ENCODE measurements at places on chromosomes 5 and 9. TPM values are rescaled to one million over a fixed set of nuclear protein-coding genes. Genes with fewer than 3 reads are reported as not detected.

DNA sequence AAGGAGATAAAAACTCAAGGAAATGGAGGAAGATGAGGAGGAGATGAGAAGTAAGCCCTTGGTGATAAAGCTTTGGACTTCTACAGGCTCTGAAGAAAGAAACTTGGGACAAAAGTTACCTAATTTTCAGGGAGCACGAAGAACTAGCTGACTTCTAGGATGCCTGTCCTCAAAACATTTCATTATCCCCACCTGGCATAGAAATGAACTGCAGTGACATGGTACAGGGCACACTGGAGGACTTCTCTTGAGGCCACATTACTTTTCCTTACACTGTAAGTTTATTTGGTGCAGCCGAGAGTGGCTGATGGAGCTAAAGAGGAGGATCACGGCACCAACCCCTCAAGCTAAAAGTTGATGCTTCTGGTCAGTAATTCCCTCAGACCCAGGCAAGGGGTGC is 269.5 kb upstream of the MSX2 start:
- no peak for DNase-seq
- H3K4me1 ChIP-seq = no peaks in the 10 kb centered on the region
- no peaks in the 10 kb centered on the region for H3K27me3 ChIP-seq
- no peak overlapping the region for H3K4me3 ChIP-seq
- H3K36me3 ChIP-seq = no peaks in the 10 kb centered on the region

GRCh38 chr5:14011089-14012020 is 66.9 kb upstream of the DNAH5 start:
- H3K36me3 ChIP-seq = no peaks in the 10 kb centered on the region
- peak overlapping the region; percentile 64 for H3K4me3 ChIP-seq
- peak overlapping the region; percentile 79 for H3K27ac ChIP-seq
- peaks cover 6% of the 10 kb centered on the region for H3K4me1 ChIP-seq

GRCh38 chr5:75202935-75203334 is 33.7 kb downstream of the ANKRD31 start:
- no peak overlapping the region for H3K27ac ChIP-seq
- no peak for DNase-seq
- H3K36me3 ChIP-seq = no peaks in the 10 kb centered on the region
- H3K27me3 ChIP-seq = no peaks in the 10 kb centered on the region
- no peak overlapping the region for H3K4me3 ChIP-seq
- H3K4me1 ChIP-seq = no peaks in the 10 kb centered on the region

DNA sequence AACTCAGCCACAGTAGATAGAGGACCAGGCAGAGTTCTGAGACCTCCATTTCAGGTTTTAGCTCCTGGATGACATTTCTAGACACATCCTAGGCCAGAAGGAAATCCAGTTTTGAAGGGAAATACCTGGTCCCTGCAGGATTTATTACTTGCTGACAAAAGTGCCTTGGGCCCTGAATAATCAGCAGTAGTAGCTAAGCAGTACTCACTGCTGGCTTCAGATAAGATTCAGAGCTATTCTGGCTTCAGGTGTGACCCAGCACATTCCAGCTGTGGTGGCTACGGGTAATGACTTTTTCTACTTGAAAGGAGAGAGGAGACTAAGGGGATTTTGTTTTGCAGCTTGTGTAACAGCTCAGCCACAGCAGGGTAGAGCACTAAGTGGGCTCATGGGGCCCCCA is 34.0 kb downstream of the NDUFAF2 start:
- H3K36me3 ChIP-seq = no peaks in the 10 kb centered on the region
- no peak overlapping the region for H3K4me3 ChIP-seq
- no peak for DNase-seq
- no peak overlapping the region for H3K27ac ChIP-seq

- no peak overlapping the region for H3K27ac ChIP-seq
- H3K36me3 ChIP-seq = no peaks in the 10 kb centered on the region
- H3K27me3 ChIP-seq = no peaks in the 10 kb centered on the region
Measured at GRCh38 chr5:112640546-112640945, 97.1 kb upstream of the APC start.

DNA sequence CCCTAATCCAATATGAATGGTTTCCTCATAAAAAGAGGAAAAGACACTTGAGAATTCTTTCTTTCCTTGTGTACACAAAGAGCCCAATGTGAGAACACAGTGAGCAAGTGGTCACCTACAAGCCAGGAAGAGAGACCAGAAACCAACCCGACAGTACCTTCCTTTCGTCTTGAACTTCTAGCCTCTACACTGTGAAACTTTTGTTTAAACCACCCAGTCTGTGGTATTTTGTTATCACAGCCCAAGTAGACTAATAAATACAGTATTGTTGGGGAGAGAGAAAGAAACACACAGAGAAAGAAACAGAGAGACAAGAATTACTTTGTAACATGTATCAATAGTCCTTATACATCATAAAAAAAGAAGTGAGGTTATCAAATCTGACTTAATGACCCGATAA is 37.2 kb downstream of the CENPK start:
- no peaks in the 10 kb centered on the region for H3K27me3 ChIP-seq
- no peak overlapping the region for H3K27ac ChIP-seq
- H3K36me3 ChIP-seq = no peaks in the 10 kb centered on the region

DNA sequence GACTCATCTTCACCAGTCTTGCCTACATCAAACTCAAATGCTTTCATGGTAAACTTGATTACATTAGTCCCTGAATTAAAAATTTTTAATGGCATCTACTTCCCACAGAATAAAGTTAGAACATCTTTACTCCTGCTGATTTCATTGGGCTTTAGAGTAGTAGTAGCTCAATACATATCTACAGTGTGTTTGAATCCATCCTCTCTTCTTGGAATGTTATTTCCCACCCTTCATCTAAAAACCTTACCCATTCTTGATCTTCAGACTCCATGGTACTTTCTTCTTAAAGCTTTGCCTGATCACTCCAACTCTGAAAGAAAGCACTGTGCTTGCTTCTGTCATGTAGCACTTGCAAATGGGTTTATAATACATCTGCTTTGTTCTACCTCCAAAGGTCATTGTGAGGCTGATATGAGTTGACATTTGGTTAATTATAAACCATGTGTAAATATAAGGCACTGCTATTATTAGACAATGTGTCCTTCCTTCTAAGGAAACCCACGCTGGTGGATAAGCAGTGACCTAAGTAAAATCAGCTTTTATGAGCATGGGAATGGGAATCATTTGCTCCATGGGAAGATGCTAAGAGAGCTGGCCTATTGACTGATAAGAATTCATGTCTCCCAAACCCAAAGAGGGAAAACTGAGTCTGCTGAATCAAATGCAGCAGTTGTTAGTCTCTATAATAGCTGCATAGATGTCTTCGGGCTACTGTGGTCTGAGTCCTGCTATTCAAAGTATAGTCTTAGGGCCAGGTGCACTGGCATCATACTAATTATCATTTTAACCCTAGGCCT is 7.5 kb upstream of the PRLR start:
- no peaks in the 10 kb centered on the region for H3K4me1 ChIP-seq
- no peak for DNase-seq
- H3K36me3 ChIP-seq = no peaks in the 10 kb centered on the region
- H3K27me3 ChIP-seq = no peaks in the 10 kb centered on the region

DNA sequence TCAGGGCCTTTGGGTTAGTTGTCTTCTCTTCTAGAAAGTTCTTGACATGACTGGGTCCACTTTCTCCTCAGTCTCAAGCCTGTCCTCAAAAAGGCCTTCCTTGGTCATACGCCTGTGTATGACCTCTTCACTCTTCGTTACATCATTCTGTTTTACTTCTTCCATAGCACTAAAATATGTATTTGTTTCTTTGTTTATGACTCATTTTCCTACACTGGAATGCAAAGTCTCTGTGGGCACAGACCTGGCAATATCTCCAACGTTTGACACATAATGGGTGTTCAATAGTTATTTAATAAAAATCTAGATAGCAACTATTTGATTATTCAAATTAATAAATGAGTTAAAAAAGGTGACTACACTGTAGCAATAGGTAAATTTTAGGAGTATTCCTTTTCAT is 85.1 kb downstream of the YIPF5 start:
- H3K27ac ChIP-seq = no peak overlapping the region
- no peak for DNase-seq
- no peaks in the 10 kb centered on the region for H3K36me3 ChIP-seq
- no peak overlapping the region for H3K4me3 ChIP-seq

DNA sequence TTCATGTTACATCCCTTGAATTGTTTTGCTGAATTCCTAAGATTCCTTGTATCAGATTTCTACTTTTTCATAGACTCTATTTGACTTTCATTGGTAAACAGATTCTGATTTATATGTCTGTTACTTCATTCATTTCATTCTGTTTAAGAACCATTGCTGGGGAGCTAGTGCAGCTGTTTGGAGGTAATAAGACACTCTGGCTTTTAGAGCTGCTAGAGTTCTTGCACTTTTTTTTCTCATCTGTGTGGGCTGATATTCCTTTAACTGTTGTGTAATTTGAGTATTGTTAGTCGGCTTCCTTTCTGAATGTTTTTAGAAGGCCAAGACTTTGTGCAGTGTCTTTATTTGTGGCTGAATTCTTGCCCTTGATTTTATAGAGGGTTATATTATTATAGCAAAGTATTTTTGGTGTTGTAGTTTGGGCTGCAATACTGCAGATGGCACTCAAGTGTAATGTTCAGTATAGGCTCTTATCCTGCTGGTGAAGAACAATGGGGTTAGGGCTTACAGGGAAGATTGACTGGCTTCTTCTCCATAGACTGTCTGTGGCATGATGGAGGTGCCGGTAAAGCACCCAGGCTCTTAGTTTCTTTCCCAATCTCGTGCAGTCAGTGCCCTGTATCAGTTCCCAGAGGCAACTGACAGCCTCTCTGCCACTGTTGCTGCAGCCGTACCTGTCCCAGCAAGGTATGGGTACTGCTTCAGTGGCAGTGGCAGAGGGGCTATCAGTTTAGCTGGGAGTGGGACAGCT is 162.2 kb downstream of the OXCT1 start:
- no peaks in the 10 kb centered on the region for H3K4me1 ChIP-seq
- no peaks in the 10 kb centered on the region for H3K27me3 ChIP-seq
- no peak for DNase-seq
- no peak overlapping the region for H3K27ac ChIP-seq

GRCh38 chr5:40648150-40648549 is 31.6 kb upstream of the PTGER4 start:
- H3K4me3 ChIP-seq = no peak overlapping the region
- H3K27ac ChIP-seq = no peak overlapping the region
- no peaks in the 10 kb centered on the region for H3K4me1 ChIP-seq
- no peaks in the 10 kb centered on the region for H3K27me3 ChIP-seq
- no peaks in the 10 kb centered on the region for H3K36me3 ChIP-seq

DNA sequence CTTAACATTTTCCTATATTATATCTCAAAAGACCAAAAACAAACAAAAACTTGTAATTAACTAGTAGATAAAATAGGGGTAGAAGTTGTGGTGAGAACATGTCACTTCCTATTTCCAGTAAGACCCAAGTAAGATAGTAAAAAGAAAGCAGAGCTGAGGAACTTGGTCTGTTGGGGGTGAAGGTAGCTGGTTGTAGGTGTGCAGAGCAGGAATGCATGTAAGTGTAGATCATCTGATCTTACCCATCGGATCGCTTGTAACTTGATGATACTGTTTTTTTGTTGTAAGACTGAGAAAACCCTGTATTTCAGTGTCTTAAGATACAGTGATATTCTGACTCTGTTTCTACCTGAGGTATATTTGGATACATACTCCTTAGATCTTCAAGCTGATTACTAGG is 5.7 kb downstream of the SRP19 start:
- H3K4me3 ChIP-seq = no peak overlapping the region
- no peak for DNase-seq
- H3K27ac ChIP-seq = no peak overlapping the region
- H3K4me1 ChIP-seq = peaks cover 21% of the 10 kb centered on the region

- H3K4me1 ChIP-seq = no peaks in the 10 kb centered on the region
- no peak overlapping the region for H3K27ac ChIP-seq
- H3K36me3 ChIP-seq = no peaks in the 10 kb centered on the region
- H3K4me3 ChIP-seq = no peak overlapping the region
- no peaks in the 10 kb centered on the region for H3K27me3 ChIP-seq
Measured at GRCh38 chr5:15715967-15716366, 216.0 kb downstream of the FBXL7 start.

DNA sequence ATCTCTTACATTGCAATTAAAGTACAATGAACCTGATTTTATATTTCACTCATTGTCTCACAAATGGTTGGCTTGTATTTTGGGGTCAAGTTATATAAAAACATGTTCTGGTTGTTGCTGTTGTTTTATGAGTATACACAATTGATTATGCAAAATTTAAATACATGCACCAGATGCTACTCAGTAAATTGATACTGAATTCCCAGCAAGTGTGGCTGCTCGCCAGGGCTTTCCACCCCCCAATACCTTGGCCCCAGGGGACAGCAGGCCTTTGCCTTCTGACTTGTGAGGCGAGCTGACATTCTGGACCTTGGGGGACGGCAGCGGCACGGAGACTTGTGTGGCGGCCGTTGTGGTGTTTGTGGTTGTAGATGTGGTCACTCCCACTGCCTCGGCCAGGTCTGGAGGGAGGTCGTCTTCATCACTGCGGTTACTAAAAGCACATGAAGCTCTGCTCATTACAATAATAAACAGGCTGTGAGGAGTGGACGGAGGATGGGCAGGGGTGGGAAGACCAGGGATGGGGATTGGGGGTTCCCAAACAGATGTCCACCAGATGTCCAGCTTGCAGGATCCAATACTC is 27.0 kb upstream of the FRRS1L start:
- no peak overlapping the region for H3K4me3 ChIP-seq
- H3K27me3 ChIP-seq = no peaks in the 10 kb centered on the region
- H3K4me1 ChIP-seq = no peaks in the 10 kb centered on the region

GRCh38 chr5:59236448-59236847 is 653.6 kb downstream of the RAB3C start:
- H3K27me3 ChIP-seq = no peaks in the 10 kb centered on the region
- peaks cover 6% of the 10 kb centered on the region for H3K4me1 ChIP-seq

- H3K27me3 ChIP-seq = no peaks in the 10 kb centered on the region
Measured at GRCh38 chr5:27845248-27845647, 806.9 kb upstream of the CDH9 start.

- peaks cover 16% of the 10 kb centered on the region for H3K4me1 ChIP-seq
- peaks cover 42% of the 10 kb centered on the region for H3K27me3 ChIP-seq
- H3K4me3 ChIP-seq = no peak overlapping the region
- H3K36me3 ChIP-seq = no peaks in the 10 kb centered on the region
- DNase-seq = no peak
Measured at GRCh38 chr9:93964685-93965084, 9.5 kb upstream of the BARX1 start.

GRCh38 chr9:91214086-91214485 is 147.6 kb downstream of the AUH start:
- peaks cover 8% of the 10 kb centered on the region for H3K36me3 ChIP-seq
- no peaks in the 10 kb centered on the region for H3K27me3 ChIP-seq
- H3K4me1 ChIP-seq = peaks cover 4% of the 10 kb centered on the region

GRCh38 chr5:129046151-129046550 is 48.4 kb upstream of the ISOC1 start:
- no peak overlapping the region for H3K27ac ChIP-seq
- H3K27me3 ChIP-seq = no peaks in the 10 kb centered on the region
- DNase-seq = no peak
- no peak overlapping the region for H3K4me3 ChIP-seq
- no peaks in the 10 kb centered on the region for H3K36me3 ChIP-seq

WDR38 gene
- 6.6 TPM for total RNA-seq

SLC23A1 gene
- 1.4 TPM for total RNA-seq

OR1Q1 gene
- not detected for total RNA-seq

CCDC152 gene
- total RNA-seq = 1.3 TPM

GABRA1 gene
- total RNA-seq = not detected

NEUROG1 gene
- not detected for total RNA-seq

UBAC1 gene
- 40.3 TPM for total RNA-seq

ANKRD34B gene
- 0.30 TPM for total RNA-seq

SLC36A2 gene
- not detected for total RNA-seq

Data from lower lobe of right lung (tissue), 2 donors.